ENCODE measurements at places on chromosomes 7 and 10.
A peak's percentile ranks its signal among the peaks of the same experiment; 100 is the strongest.

DNA sequence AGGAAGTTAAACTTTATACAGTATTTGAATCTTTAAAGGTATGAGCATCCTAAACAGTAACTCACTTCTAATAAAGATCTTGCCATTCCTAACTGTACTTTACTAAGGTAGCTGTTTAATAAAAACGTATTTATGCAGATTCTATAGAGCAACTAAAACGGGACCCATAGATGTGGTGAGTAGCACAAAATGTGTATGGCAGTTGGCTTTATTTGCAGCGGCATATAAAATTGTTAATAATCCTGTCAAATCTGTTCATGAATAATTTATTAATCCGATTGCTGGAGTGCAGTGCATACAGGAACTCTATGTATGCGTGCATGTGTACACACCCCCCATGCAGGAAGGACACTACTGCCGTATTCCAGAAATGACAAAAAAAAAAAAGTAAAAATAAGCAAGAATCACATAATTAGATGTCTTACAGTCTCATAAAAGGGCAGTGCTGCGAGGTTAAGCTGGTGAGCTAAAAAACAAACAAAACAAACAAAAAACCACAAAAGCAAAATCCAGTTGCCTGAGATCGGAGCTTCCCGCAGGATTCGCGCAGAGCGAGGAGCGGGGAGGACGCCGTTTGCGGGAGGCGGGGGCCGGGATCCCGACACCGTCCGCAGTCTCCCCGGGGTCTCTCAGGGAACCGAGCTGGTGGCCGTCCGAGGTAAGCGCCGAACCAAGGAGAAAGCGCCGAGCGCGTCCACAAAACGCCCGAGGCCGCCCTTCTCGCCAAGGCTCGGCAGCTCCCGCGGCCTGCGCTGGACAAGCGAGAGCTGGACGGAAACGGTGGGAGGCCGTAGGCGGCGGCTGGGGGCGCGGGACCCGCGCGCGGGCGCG is 518 bp upstream of the COMMD3 start:
- DNase-seq, result no peak

GRCh38 chr7:598899-599298 is 79.3 kb upstream of the PDGFA start:
- DNase-seq, result no peak

DNA sequence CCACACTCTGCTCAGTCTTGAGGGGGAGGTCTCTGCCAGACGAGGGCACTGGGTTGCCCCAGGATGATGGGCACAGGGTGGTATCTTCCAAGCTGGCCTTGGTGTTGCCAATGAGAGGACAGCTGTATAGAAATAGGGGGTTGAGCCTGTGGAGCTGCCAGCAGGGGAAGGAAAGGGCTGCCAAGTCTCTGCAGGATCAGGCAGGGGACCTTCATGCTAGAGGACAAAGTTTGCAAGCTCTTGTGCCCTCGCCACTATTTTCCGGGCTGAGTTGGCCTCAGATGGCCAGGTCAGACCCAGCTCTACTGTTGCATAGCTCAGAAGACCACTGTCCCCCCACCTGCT is 68.7 kb downstream of the ARHGAP22 start:
- DNase-seq, result no peak

DNA sequence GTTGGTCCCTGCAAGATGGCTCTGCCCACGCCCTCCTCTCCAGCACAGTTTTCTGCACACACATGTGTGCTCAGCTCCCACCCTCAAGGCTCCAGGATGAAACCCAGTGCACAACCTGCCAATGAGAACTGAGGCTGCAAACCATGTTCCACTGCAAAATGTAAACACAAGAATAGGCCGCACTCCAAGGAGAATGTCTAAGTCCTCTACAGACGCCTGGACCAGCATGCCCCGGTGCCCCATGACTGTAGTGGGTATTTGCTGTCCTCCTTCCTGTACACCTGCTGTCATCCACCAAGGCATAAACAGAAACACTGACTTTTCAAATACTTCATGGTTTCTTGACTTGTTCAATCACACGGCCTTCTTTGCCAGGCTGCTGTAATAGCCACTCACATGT is 72.6 kb downstream of the COBL start:
- no peak for DNase-seq

DNA sequence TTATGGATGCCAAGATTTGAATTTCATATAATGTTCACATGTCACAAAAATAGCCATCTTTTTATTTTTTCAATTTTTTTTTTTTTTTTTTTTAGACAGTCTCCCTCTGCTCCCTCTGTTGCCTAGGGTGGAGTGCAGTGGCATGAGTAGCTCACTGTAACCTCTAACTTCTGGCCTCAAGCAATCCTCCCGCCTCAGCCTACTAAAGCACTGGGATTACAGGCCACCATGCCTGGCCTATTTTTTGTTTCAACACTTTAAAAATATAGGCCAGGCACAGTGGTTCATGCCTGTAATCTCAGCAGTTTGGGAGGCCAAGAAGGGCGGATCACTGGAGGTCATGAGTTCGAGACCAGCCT is 246.3 kb downstream of the SKIDA1 start:
- DNase-seq, result no peak

DNA sequence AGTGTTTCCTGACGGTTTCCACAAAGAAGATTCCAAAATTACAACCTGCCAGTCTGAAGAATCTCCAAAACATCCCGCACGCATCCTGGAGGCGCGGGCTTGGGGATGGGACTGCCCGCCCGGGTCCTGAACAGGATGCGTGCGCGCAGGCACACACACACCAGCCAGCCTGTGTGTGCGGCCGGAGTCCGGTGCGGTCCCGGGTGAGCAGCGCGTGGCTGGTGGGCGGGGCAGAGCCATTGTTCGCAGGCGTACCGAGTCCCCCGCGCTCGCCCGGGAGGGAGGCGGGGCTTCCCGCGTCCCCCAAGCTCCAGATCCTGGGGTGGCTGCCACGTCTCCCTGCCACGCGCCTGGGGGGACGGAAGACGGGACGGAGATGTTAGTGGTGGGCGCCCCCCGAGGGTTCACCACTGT is 675 bp upstream of the SCD start:
- DNase-seq, result peak; percentile 10

GRCh38 chr10:17426263-17426750 is 28.1 kb downstream of the ST8SIA6 start:
- no peak for DNase-seq

DNA sequence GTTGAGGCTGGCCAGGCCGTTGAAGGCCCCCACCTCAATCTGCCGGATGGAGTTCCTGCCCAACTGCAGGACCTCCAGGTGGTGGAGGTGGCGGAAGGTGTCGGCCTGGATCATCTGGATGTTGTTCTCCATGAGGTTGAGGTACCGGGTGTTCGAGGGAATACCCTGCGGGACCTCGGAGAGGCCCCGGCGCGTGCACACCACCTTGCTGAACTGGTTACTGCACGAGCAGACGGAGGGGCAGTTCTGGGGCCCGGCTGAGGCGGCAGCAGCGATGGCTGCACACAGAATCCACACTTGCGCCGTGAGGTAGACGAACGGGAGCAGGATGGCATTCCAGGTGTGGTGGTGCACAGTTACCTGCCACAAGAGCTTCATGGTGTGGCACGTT is 979 bp downstream of the LRRC4 start:
- no peak for DNase-seq

GRCh38 chr7:95263785-95264362 is 60.5 kb downstream of the PON1 start:
- no peak for DNase-seq

All from T1000 (cell line).